ENCODE measurements at places on chromosomes 16 and 17. TPM values are rescaled to one million over a fixed set of nuclear protein-coding genes. Genes with fewer than 3 reads are reported as not detected.
A peak's percentile ranks its signal among the peaks of the same experiment; 100 is the strongest.

GRCh38 chr17:35189291-35189690, 4.9 kb downstream of the SLC35G3 start:
- no peak overlapping the region for H3K27ac ChIP-seq
- H3K36me3 ChIP-seq, result no peaks in the 10 kb centered on the region
- H3K27me3 ChIP-seq, result peaks cover 2% of the 10 kb centered on the region
- no peak overlapping the region for H3K4me3 ChIP-seq

DNA sequence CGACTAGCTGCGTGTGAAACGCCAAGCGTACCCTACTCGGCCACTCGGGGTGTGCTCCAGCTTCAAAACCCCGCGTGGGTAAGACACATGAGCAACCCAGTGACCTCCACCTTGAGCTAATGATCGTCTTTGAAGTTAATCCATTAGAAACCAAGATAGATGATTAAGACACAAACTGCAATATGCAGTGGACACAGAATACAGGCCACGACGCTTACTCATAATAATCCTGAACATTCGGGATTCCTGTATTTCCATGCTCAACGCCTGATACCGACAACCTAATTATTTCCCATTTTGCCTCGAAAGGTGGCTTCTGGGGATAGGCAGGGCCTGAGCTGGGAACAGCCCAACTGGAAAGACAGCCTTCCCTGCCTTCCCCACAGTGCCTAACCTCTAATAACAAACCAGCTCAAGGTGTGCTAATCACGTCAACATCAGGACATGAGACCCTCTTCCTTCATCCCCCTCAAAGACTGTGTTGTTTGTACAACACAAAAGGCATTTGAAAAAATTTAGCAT, 504 bp upstream of the COPRS start:
- no peak overlapping the region for H3K27ac ChIP-seq
- H3K27me3 ChIP-seq, result no peaks in the 10 kb centered on the region
- peaks cover 9% of the 10 kb centered on the region for H3K36me3 ChIP-seq
- H3K4me1 ChIP-seq, result peaks cover 21% of the 10 kb centered on the region
- no peak for DNase-seq
- peak overlapping the region; percentile 69 for H3K4me3 ChIP-seq

DNA sequence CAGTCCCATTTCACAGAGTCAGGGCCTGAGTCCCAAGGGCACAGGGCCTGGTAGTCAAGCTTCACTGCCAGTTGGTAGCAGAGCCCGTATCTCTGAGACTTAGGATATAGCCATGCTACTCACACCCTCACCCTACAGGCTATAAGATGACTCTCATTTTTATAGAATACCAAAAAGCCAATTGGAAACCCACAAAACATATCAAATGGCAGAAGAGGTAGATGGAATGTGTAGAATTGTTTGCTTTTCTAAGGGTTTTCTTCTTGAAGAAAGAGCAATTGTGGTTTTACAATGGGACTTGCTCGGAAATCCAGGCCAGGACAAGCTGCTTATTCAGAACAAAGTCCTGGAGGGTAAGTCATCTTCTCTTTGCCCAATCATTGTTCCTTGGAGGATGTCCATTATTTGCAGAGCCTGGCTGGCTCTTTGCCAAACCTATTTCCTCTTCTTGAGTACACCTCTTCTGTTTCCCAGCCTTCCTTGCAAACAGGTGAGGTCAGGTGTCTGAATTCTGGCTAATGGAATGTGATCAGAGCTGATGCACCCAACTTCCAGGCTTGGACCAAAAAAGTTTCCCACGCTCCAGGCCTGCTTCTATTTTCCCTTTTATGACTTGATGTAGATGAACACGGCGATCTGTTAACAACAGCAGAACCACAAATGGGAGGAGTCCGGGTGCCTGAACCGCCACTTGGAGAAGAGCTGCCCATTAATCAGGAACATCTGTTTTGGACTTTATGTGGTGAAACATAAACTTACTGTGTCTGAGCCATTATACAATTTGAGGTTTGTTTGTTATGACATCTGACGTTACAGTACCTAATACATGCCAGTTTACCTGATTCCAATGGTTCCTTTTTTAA, 16.9 kb upstream of the CCL22 start:
- H3K4me3 ChIP-seq, result peak overlapping the region; percentile 26
- H3K27me3 ChIP-seq, result peaks cover 51% of the 10 kb centered on the region
- peak; percentile 76 for DNase-seq
- peak overlapping the region; percentile 80 for H3K27ac ChIP-seq
- H3K36me3 ChIP-seq, result peaks cover 2% of the 10 kb centered on the region

- peaks cover 9% of the 10 kb centered on the region for H3K4me1 ChIP-seq
- H3K27me3 ChIP-seq, result peaks cover 70% of the 10 kb centered on the region
- H3K27ac ChIP-seq, result no peak overlapping the region
- no peak for DNase-seq
- H3K36me3 ChIP-seq, result no peaks in the 10 kb centered on the region
Measured at GRCh38 chr16:74771656-74772315, 2.8 kb downstream of the FA2H start.

GRCh38 chr16:50444526-50444925, 75.7 kb upstream of the BRD7 start:
- no peaks in the 10 kb centered on the region for H3K36me3 ChIP-seq
- H3K4me1 ChIP-seq, result no peaks in the 10 kb centered on the region
- no peak overlapping the region for H3K4me3 ChIP-seq
- H3K27me3 ChIP-seq, result peaks cover 34% of the 10 kb centered on the region

- peaks cover 64% of the 10 kb centered on the region for H3K4me1 ChIP-seq
- DNase-seq, result no peak
- no peak overlapping the region for H3K27ac ChIP-seq
Measured at GRCh38 chr17:57518587-57519581, 226.2 kb downstream of the CCDC182 start.

DNA sequence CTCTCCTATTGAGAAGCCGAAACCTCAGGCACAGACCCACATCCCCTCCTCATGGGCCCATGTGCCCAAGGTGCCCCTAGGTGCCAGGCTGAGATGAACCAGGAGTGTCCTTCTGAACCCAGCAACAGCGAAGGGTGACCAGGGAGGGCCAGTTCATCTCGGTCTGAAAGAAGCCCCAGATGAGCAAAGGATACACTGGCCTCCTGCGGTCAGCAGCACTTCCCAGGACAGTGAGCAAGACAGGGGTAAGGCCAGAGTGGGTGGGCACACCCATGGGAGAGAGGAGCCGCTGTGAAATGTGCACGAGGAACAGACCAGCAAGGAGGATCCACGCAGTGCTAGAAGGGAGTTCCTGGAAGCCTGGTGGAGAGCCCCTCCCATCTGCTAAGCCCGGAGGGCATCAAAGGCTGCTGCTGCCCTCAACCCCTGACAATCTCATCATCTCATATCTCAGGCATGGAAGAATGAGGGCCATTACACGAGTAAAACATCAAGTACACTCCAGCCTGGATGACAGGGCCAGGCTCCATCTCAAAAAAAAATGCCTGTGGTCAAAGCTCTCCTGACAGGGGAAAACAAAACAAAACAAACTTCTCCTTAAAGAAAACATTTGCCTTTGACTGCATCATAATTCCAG, 3.3 kb upstream of the HBZ start:
- no peaks in the 10 kb centered on the region for H3K36me3 ChIP-seq
- no peak for DNase-seq
- H3K4me1 ChIP-seq, result peaks cover 16% of the 10 kb centered on the region
- peak overlapping the region; percentile 0 for H3K27ac ChIP-seq

- peak overlapping the region; percentile 88 for H3K27ac ChIP-seq
- peaks cover 23% of the 10 kb centered on the region for H3K4me1 ChIP-seq
- H3K4me3 ChIP-seq, result peak overlapping the region; percentile 95
- no peak for DNase-seq
- peaks cover 28% of the 10 kb centered on the region for H3K36me3 ChIP-seq
- no peaks in the 10 kb centered on the region for H3K27me3 ChIP-seq
Measured at GRCh38 chr17:28357901-28358197, 522 bp upstream of the POLDIP2 start.

DNA sequence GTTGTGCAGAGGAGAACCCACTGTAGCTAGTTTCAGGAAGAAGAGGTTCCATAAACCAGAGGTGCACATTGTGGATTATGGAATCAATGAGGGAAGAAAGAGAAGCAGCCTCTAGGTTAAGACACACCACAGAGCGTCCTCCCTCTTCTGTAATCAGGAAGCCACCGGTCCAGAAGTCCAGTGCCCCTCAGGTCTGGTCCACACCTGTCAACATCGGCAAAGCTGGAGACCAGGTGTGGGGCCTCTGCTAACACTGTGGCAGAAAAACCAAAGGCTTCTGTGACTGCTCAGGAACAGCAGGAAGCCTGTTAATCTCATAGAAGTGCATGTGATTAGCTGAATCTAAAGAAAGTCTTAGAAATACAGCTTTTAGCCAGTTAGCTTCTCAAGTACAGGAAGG, 23.3 kb downstream of the LIMD2 start:
- peak overlapping the region; percentile 93 for H3K27ac ChIP-seq
- no peak for DNase-seq
- no peak overlapping the region for H3K4me3 ChIP-seq
- no peaks in the 10 kb centered on the region for H3K27me3 ChIP-seq

GRCh38 chr17:18247613-18248001, 10.9 kb downstream of the FLII start:
- H3K4me1 ChIP-seq, result peaks cover 2% of the 10 kb centered on the region
- no peak overlapping the region for H3K4me3 ChIP-seq
- DNase-seq, result no peak
- peaks cover 31% of the 10 kb centered on the region for H3K36me3 ChIP-seq
- no peaks in the 10 kb centered on the region for H3K27me3 ChIP-seq

GRCh38 chr16:87812200-87812656, 46.4 kb upstream of the KLHDC4 start:
- peaks cover 2% of the 10 kb centered on the region for H3K27me3 ChIP-seq
- peaks cover 1% of the 10 kb centered on the region for H3K36me3 ChIP-seq
- no peak overlapping the region for H3K27ac ChIP-seq

DNA sequence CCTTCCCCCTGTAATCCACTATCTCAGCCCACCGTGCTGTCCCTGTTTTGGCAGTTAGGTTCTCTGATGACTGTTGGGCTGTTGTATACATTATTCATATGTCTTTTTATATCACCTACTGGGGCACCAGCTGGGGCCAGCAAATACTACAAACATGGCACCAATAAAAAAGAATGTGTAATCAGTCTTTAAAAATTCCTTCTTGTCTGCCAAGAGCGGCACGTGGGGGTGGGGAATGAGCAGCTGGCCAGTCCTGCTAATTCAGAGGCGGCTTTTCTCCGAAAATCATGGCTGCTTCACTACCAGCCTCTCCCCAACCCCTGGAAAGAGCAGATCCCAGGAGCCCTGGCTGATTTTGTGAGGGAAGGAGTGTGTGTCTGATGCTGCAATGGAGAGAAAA, 77.7 kb upstream of the EEF2KMT start:
- H3K4me3 ChIP-seq, result no peak overlapping the region
- H3K27ac ChIP-seq, result no peak overlapping the region
- no peaks in the 10 kb centered on the region for H3K27me3 ChIP-seq
- DNase-seq, result no peak
- H3K4me1 ChIP-seq, result no peaks in the 10 kb centered on the region
- H3K36me3 ChIP-seq, result no peaks in the 10 kb centered on the region

DNA sequence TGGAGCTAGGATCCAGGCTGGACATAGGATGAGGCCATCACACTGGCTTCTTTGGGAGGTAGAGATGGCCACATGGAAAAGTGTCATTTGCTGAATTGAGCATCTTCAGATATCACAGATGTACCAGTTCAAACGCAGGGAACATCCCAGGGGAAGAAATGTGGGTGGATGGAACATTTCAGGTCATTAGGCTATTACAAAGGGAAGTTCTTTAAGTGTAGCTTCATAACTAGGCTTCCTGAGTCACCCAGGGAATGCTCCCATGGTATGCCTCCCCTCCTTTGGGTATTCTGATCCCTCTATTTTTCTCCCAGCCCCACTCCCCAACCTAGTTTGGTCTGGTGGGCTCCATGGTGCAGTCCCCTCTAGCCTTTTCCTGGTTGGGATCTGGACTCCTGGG, 69.8 kb upstream of the IRX3 start:
- no peak overlapping the region for H3K4me3 ChIP-seq
- peaks cover 14% of the 10 kb centered on the region for H3K27me3 ChIP-seq
- DNase-seq, result no peak
- no peaks in the 10 kb centered on the region for H3K36me3 ChIP-seq
- H3K4me1 ChIP-seq, result no peaks in the 10 kb centered on the region

- H3K4me1 ChIP-seq, result no peaks in the 10 kb centered on the region
- H3K36me3 ChIP-seq, result no peaks in the 10 kb centered on the region
- no peak overlapping the region for H3K27ac ChIP-seq
- DNase-seq, result no peak
- no peak overlapping the region for H3K4me3 ChIP-seq
Measured at GRCh38 chr16:52718046-52718445, 171.1 kb upstream of the TOX3 start.

GRCh38 chr16:89167425-89167941, 4.1 kb upstream of the CDH15 start:
- peaks cover 9% of the 10 kb centered on the region for H3K4me1 ChIP-seq
- H3K27me3 ChIP-seq, result peaks cover 11% of the 10 kb centered on the region
- H3K27ac ChIP-seq, result no peak overlapping the region
- DNase-seq, result peak; percentile 91
- no peaks in the 10 kb centered on the region for H3K36me3 ChIP-seq

GRCh38 chr16:70254180-70254964, 2.6 kb upstream of the EXOSC6 start:
- DNase-seq, result peak; percentile 74
- peak overlapping the region; percentile 72 for H3K27ac ChIP-seq
- H3K36me3 ChIP-seq, result peaks cover 45% of the 10 kb centered on the region

The SLC6A2 gene
- not detected for total RNA-seq

The SGF29 gene
- total RNA-seq, result 29.7 TPM

The NLRC3 gene
- not detected for total RNA-seq

The CPHXL2 gene
- total RNA-seq, result not detected

The GAS2L2 gene
- not detected for total RNA-seq

The ASIC2 gene
- total RNA-seq, result not detected

The CRISPLD2 gene
- 3.3 TPM for total RNA-seq

The ERAL1 gene
- total RNA-seq, result 38.3 TPM

The ADPRM gene
- total RNA-seq, result 12.7 TPM

Measured in osteocyte (in vitro differentiated cells).